ENCODE measurements at places on chromosomes 5 and 9.

GRCh38 chr5:122864400-122864799 is 19.0 kb downstream of the SNX24 start:
- no peak for DNase-seq

DNA sequence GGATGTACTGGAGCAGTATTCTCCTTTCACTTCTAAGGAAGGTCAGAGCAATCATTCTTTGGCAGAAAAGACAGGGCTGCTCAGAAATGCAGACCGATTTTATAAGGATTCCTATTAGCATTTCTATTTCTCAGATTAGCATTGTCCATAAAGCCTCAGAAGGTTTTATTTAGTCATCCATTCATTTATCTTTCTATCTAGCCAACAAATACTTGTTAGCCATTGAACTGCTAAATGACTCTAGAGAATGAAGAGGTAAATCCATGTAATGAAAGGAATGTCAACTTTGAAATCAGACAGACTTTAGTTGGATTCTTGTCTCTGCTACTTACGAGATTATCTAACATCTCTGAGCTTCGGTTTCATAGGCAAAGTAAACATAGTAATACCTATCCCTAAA is 165.2 kb downstream of the SLC25A46 start:
- DNase-seq, result no peak

DNA sequence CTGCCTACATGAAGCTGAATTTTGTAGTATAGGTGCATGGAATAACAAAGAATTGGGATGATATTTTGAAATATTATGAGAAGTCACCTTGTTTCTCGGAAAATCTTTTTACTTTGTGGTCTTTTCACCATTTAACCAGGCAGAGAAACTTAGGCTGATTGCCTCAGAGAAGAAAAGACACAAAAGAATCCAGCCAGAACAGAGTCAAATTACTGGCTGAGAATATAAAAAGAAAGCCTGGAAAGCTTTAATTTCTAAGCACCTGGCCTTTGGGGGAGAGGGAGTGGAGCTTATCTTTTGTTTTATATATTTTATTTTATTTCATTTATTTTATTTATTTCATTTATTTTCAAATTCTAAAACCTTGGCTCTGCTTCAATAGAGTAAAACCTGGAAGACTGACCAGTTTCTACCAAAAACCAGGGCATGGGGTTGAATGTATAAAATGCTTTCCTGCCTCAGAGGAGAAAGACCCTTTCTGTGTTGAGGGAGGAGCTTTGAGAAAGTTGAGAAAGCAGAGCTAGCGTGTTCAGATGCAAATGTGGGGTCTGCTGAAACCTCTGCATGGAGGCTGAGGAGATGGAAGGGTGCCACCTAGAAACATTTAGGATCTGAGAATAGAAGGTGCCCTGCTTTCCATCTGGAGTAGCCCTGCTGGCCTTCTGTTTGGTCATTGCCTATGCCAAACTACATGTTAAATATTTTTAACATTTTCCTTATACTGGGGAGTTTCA is 81.6 kb downstream of the NREP start:
- no peak for DNase-seq

DNA sequence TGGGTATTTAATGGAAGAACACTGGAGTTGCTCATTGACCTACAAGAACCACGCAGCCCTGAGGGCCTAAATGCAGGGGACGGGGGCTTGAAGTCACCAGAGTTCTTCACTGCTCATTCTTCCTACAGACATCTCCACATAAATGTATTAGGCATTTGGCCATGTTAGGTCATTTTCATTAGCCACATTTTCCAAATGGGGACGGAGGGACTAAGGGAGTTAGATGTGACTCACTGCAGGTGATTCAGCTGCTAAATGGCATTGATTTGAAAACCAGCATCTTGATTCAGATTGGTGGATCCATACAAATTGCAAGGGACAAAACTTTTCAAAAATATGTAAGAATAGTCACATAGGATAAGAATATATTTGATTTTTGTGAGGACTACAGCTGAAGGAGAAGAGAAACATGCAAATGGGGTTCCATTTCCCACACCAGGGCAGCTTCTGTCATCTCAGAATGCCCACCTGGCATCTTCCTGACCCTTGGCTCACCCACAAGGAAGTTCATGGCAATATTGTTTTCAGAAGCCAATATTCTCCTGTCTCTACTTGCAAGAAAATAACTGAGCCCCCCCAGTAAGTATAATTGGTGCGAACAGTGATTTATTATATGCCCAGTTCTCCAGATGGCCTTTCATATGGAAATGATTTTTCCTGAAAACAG is 264.8 kb downstream of the DOCK8 start:
- DNase-seq, result no peak

DNA sequence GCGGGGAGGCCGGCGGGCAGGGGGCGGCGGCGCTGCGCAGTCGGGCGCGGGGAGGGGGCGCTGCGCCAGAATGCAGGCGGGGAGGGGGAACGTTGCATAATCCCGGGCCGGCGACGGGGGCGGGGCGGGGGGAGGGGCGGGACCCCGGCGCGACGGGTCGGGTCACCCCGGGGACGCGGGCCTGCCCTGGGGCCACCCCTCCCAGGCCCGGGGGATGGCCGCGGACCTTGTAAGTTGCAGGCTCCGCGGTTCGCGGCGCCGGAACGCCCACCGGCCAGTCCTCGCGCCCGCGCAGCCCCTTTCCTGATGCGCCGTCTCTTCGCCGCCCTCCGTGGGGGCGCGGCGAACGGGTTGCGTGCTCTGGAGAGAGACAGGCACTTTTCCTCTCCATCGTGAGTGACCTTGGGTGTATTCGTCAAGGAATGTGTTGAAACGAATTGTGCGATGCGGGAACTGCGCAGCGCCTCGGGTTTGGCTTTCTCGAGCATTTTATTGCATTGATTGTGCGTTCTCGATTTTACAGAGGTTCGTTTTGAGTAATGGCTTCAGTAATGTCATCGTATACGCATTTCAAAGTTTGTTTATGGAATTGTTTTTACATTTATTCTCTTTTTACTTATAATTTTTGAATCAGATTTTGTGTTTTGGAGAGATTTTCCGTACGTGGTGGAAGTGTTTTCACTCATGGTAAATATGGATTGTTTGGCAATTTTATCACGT is 802 bp downstream of the SPIN1 start:
- DNase-seq, result peak; percentile 67

DNA sequence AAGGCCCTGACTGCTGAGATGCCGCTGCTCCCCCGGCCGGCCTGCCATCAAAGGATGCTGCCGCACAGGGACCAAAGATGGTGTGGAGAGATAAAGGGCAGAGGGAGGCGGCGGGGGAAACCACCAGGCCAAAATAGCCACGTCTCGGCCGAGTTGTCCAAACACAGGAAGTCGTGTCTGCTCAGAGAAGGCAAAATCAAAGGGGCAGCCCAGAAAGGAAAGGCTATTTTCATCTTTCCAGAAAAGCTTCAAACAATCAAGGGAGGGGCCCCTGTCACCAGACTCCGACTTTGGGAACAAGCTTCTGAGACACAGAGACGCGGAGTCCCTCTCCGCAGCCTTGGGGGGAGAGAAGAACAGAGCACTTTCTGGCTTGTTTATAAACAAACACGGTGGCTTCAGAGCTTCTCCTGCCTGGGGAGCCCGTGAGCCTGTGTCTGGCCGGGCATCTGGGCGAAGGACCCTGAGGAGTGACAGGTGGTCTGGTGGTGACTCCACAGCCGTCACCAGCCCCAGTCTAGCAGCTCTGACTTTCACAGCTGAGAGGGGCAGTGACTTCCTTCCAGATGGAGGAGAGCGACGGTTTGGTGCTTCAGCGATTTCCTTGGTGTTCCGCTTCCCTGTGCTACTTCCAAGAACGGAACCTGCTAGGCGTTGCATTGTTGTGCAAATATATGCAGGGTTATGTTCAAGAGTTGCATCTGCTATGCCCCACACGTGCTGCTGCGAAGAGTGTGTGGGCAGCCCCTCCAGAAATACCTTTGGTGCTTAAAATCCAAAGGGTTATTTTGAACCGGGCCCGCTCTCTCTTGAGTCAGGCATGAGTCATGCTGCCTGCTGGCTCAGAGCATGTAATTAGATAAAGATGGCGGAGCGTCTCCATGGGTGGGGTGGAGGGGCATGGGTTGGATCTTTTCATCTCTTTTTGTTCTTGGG is 24.0 kb downstream of the ADAMTSL2 start:
- DNase-seq, result peak; percentile 72

DNA sequence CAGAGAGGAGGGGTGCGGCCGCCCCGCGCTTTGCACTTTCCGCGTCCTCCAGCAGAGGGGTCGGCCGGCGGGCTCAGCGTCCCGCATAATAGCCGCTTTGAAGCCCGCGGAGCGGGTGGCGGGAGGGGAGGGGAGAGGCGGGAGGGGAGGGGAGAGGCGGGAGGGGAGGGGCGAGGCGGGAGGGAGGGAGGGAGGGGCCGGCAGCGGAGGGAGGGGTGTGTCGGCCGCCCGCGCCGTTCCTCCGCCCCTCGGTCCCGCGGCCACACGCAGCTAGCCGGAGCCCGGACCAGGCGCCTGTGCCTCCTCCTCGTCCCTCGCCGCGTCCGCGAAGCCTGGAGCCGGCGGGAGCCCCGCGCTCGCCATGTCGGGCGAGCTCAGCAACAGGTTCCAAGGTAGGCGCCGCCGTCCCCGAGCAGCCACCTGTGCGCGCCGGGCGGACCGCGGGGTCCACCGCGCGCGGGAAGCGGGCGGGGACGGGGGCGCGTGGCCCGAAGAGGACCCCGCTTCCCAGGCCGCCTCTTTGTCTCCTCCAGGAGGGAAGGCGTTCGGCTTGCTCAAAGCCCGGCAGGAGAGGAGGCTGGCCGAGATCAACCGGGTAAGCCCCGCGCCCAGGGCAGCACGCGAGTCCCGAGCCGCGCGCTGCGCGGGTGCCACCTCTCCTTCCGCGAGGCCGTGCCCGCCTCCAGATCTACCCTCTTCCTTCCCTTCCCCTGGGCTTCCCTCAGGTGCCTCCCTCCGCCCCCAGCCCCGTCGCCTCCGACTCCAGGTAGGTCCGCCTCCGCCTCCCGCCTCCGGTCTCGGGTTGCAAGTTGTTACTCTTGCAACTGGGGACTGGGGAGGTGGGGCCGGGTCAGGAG is at the start of gene AIF1L:
Gene AIF1L (plus strand): TSS at position 263 of the 857 bp plus-strand sequence. CDS start 99 bp downstream, at position 362.
- DNase-seq, result peak; percentile 65

DNA sequence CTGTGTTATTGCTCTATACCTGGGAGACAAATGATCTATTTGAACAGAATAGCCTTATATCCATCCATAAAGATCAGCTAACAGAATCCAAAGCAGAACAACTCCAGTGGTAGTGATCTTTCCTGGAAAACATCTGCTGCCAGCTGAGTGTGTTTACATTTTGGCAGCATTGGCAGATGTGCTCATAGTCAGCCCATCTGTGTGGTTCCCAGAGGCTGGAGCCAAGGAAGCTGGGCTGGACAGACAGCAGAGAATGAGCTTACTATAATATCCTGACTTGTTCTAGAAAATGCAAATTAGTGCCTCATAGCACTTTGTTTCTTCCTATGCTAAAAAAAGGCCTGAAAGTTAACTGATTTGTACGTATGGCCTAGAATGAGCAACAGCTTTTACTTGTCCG is 99.7 kb downstream of the ST8SIA4 start:
- DNase-seq, result no peak

GRCh38 chr9:90057361-90057760 is 452.5 kb downstream of the GADD45G start:
- DNase-seq, result no peak

GRCh38 chr5:124895236-124895635 is 148.8 kb upstream of the ZNF608 start:
- DNase-seq, result no peak

GRCh38 chr9:99335280-99335679 is 113.2 kb downstream of the SEC61B start:
- DNase-seq, result no peak

DNA sequence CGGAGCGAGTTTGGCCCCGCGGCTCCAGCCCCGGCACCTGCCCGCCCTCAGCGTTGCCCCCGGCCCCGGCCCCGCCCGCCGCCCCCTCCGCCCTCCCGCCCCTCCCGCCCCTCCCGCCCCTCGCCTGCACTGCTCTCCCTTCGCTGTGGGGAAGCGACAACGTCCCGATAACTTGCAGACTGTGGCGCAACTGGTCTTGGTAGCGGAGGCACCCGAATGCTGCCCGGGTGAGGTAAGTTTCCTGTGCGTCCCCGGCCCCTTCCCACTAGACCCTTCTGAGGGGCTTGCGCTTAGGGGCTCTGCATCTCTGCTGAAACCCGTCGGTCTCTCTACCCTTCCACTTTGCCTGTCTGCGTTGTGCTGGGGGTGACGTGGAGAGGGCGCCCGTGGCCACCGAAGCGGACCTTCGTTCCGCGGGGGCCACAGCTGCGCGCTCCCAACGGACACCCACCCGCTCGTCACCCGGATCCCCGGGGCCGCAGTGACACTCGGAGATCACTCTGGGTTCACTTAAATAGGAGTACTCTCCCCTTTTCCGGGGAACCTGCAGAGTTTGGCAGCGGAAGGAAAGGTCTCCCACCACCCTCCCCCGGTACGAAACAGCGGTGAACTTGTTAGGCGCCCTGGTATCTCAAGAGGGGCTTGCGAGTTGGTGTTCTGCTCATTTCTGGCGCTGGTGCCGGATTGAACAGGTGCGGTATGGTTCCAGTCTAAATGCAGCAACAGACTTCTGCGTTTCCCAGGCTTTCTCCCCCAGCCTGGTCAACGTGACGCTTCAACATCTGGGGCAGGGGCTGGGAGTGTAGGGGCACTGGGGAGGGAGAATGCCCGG is 707 bp downstream of the PIP5K1B start:
- peak; percentile 16 for DNase-seq

DNA sequence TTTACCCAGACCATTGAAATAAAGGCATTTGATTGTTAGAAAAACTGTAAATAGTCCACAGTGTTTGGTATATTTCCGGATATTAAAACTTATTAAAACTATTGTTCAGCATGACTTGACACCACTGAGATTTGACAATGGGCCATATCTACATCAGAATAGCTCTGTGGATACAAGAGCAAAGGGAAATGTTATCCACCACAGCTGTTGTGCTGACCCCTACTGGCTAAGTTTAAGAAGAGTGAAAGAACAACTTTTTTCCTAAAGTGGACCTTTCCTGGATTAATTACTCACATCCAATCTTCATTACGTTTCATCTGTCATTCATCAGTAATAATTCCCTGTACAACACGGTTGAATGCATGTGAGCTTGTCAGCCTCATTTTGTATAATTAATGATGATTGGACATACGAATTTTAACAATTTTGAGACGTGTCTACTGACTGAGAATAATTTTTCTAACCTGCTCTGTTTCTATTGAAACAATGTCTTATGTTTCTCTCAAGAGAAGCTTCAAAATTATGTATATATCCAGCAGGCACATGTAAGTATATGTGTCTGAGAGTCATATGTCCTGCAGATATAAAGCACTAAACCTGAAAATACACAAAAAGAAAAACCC is 1952.6 kb downstream of the MAT2B start:
- peak; percentile 33 for DNase-seq
